Putamen (tissue), 1 donor: ENCODE measurements at places on chromosomes 6 and 20.

DNA sequence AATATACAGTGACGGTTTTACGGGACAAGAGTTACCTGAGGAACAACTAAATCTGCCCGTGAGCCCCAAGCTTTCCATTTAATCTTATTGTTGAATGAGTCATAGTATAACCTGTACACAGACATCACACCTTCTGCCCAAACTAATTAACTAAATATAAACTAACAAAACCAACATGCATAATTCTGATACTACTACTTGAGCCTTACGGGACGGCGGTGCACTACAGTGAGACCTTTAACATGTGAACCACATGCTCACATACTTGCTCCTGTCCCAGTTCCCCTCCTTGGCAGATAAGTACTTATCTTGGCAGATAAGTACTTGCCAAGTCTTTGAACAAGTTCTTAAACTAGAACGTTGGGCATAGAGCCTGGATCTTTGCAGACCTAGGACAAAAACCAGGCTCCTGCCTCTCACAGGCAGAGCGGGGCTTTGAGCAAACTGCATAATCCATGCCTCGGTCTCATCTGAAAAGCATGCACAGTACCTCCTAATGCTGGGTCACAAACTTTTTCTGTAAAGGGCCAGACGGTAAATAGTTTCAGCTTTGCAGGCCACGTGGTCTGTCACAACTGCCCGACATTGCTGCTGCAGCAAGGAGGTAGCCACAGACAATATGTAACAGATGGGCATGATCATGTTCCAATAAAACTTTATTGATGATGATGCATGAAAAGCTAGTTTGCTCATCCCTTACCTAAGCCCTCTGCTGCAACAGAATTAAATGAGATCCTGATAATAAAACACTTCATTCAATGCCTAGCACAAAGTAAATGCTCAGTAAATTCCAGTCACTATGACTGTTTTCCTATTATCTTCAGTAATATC, 23.0 kb downstream of the ZNF217 start:
- no peak for DNase-seq

DNA sequence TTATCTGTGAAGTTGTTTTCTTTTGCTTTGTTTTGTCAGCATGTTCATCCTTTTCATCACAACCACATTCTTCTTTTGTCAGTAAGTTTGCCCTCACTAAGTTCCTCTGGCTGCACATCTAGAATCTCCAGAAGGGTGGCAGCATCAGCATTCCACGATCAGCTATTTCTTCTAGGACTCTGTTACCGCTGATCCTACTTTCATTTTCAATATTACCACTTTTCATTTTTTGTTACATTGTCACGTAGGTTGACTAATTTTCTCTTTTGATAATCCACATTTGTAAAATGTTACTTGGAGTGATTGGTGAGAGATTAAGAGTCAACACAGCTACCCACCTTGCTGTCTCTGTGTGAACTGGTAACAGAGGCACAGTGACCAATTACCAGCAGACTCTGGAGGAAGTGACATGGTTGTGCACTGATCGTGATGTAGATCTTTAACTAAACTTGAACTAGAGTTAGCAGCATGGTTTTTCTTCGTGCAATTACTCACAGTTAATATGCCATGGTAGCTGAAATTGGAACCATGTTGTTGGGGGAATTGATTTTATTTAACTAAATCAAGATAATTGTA, 307.9 kb upstream of the SLC35B3 start:
- DNase-seq, result no peak

DNA sequence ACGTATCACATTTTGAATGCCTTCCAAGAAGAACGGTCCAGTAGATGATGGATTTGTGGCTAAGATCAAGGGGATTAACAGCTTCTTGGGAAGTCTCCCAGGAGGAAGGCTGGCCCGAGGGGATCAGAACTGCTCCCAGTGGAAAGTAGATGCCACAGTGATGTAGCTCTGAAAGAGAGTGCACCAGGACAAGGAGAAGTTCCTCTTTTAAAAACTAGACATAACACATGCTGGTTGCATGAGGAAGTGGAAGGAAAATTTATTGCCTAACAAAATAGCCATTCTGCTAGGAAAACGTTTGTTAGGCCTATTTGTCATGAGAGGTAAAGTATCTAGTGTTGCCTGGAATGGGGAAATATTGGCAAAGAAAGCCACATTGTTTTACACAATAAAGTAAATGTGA, 87.8 kb downstream of the CDH26 start:
- no peak for DNase-seq

GRCh38 chr6:130912434-130912833, 85.2 kb downstream of the SMLR1 start:
- no peak for DNase-seq

DNA sequence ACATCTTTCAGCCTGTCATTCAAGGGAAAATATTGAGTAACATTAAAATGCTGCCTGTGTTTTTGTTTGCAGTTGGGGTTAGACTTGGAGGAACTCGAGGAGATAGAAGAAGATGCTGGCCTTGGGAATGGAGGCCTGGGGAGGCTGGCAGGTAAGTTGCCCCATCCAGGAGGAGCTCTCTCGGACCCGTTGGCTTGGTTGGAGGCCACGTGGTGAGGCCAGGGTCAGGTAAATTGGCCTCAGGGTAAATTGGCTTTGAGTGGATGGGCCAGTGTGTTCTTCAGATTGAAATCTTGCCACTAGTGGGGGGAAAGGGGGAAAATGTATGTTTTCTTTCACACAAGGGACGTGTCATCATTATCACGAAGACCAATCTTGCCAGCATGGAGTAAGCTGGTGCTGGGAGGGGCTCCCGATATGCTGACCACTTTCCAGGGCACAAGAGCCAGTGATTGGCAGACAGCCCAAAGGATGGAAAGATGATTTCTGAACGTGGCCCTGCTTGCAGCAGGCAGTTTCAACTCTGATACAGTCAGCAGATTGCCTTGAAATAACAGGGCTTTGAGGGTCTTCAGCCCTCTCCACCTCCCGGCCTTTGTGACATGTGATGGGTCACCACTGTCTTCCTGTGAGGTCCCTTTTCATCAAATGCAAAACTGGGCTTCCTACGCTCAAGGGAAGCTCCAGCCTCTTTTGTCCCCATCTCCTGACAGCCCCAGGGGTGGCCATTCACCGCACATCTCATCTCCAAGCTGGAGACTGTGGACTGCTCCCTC, 21.4 kb downstream of the PYGB start:
- no peak for DNase-seq
